ENCODE measurements at places on chromosomes 2 and 18. TPM values are rescaled to one million over a fixed set of nuclear protein-coding genes. Genes with fewer than 3 reads are reported as not detected.

Gene PPP1R7
- total RNA-seq: 38.9 TPM

GRCh38 chr2:97948926-97949325 lies 46.8 kb downstream of the TMEM131 start:
- DNase-seq: no peak

GRCh38 chr2:145985517-145985916 lies 1465.6 kb upstream of the ZEB2 start:
- no peak for DNase-seq

Gene HOXD9
- total RNA-seq: not detected

Gene ATOH8
- total RNA-seq: 1.2 TPM

Gene NTSR2
- total RNA-seq: not detected

Measured in MCF 10A (cell line).